Brain pericyte (primary cell): ENCODE measurements at places on chromosomes 3 and 15.

GRCh38 chr3:44624749-44625480 is at the start of gene ZNF197:
ZNF197 (plus strand) TSS chr3:44625036; CDS start chr3:44629155, 4,119 bp downstream.
- DNase-seq, result peak; percentile 52

DNA sequence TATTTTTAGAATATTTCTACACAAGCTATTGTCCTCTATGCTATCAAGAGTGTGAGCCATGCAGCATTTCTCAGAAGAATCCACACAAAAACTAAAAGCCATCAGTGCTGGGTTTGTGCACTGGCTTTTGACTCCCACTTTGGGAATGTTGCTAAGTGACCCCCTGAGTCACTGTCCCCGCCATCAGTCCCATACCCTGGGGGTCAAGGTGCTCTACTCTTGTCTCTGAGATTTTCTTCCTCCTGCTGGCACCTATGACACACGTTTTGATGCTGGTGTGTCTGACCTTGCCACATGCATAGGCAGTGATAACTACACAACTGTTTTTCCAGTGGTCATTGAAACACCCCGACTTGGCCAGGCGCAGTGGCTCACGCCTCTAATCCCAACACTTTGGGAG is 19.8 kb downstream of the CMTM7 start:
- no peak for DNase-seq

DNA sequence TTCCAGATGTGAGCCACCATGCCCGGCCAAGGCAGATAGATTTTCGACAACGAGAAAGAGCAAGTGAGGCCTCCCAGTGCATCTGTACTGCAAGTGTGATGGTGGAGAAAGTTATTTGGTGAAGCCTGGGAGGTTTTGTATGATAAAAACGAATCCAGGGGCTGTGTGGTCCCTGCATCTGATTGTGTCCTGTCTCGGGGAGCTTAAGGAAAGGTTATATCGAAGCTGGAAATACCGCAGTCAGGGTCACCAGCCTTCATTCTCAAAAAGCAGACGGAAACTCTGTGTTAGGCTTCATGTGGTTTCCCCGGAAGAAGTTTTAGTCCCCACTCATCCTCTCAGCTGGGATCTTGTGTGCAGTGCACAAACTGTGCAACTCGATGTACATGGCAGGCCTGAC is 3.4 kb downstream of the MINDY4B start:
- no peak for DNase-seq

- no peak for DNase-seq
These were observed 53.5 kb upstream of the VGLL3 start for GRCh38 chr3:87044409-87044808.

GRCh38 chr3:17399586-17399985 is 342.8 kb downstream of the TBC1D5 start:
- no peak for DNase-seq

DNA sequence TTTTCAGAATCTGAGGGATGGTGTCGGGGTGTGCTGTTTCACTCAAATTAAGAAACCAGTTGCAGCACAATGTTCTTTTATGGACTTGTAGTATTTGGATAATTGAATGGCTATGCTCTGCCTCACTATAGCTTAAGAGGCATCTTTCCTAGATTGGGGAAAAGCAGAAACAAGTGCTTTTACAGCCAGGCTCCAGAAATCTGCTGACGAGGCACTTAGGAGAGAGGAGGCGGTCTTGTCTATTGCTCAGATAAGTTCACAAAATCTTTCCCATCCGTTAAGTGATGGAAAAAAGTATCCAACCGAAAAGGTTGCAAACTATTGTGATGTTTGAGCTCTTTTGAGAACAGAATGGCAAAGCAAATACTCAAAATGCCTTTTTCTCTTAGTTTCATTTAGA is 336.1 kb upstream of the RARB start:
- DNase-seq, result no peak

GRCh38 chr3:189424922-189425321 is 206.3 kb upstream of the TP63 start:
- no peak for DNase-seq

- DNase-seq, result no peak
These were observed 194.5 kb upstream of the LRTM1 start for GRCh38 chr3:55122312-55122711.

- DNase-seq, result no peak
These were observed 163.6 kb downstream of the ECT2 start for GRCh38 chr3:172913911-172914655.

GRCh38 chr15:33161209-33161608 is 33.3 kb downstream of the FMN1 start:
- no peak for DNase-seq

GRCh38 chr3:185067173-185067572 is 85.7 kb downstream of the C3orf70 start:
- DNase-seq, result no peak

GRCh38 chr15:45126535-45127158 is 3.0 kb downstream of the DUOXA1 start:
- no peak for DNase-seq

DNA sequence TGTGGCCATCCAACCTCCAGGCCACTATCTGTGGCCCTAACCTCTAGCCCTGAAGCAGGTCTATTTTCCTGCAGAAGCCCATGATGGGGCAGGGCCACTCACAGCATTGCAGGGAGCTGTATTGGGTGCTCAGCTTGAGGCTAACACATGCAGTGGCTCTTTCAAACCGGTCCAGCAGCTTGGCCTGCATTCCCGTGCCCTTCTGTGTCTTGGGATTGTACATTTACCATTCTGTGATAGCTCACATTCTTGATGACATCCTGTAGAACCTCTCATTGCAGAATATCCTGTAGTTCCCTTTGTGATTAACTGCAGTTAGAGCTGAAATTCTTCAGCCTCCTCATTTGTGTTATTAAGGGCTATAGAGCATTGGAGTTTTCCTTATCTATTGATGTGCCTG is 60.8 kb upstream of the ANKRD34C start:
- DNase-seq, result no peak

DNA sequence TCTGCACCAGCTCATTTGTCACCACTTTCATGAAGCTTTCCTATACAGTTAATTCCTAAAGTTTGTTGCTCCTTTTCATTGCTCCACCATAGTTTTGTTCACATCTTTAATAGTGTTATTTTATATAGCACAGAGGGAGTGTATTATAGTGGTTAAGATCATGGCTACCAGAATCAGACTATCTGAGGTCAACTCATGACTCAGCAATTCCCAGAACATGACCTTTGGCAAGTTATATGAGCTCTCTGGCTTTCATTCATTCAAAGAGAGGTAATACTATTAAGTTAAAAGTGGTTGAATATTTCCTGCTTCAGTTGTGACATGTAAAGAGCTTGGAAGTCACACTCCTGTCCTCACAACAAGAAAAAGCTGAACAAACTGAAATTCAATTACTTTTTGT is 1073.5 kb downstream of the NAALADL2 start:
- no peak for DNase-seq

- no peak for DNase-seq
These were observed 122.2 kb upstream of the C2CD4B start for GRCh38 chr15:62287066-62287857.

GRCh38 chr15:67248011-67248505 is 6.4 kb downstream of the AAGAB start:
- DNase-seq, result no peak

DNA sequence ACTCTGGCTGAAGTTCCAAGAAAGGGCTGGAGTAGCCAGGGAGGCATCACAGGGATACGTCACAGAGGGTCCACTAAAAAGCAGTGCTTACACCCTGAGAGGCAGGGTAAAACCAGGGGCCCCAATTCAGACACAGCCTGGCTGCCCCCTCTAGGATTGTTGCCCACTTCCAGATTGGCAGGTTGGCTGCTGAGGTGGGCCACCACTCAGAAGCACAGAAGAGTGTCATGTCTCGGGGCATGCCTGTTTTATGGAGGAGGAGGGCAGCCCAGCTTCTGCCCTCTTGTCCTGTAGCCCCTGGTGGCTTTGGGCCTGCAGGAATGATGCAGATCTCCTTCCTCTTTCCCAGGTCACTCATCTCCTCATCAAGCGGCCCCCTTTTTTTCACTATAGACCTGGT is 24.0 kb downstream of the NOX5 start:
- DNase-seq, result no peak
